NCI-H1092 treated with DMSO at 0.1 percent for 48 hours (cell line): ENCODE measurements at places on chromosomes 16 and 17.

DNA sequence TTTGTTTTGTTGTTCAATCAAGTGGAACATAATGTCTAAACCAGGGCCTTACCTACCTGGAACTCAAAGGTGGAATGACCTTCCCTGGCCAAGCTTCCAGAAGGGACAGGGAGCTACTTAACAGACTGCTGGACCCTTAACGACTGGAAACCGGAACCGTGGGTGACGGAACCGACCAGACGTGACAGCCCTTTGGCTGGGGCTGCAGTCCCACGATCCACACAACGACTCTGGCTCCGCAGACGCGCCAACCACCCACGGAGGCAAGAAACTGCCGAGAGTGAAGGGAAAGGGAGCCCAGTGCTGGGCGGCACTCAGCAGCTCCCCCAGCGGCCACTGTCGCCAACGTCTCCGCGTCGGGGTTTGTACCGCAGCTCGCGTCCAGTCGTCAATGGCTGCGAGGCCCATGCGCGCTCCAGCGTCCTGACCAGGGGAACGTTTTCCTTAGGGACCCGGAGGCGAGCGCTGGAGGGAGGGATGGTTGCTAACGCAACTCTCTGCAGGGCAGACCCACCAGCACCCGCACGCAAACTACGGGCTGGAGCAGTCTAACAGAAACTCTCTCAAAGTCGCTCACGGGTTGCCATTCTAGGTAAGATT lies 5.5 kb upstream of the KIF22 start:
- DNase-seq = no peak

DNA sequence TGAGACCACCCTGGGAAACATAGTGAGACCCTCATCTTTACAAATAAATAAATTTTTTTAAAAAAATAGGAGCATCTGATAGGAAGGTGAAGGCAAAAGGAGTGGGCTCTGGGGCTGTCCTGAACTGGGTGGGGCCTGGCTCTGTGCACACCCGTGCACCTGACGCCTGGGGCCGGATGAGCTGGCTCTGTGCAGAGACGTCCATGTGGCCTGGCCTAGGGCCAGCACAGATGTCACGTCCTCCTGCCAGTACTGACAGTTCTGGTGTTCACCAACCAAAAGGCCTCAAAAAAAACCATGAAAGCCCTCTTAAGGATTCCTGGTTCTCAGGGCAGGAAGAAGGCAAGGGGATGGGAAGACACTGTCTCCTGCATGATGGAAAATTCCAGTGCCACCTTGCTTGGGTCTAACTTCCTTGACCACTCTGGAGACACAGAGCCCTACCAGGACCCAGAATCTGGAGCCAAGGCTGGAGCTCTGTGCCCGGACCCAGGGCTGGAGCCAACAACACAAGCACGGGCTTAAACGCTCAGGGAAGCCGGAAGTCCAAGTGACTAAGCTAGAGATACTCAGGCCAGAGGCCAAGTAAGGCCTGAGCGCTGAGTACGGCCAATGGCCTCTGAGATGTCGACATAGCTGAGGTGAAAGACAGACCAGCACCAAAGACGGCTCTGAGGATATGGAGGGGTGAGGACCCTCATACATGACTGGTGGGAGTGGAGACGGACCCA lies 32.9 kb downstream of the COPRS start:
- no peak for DNase-seq

DNA sequence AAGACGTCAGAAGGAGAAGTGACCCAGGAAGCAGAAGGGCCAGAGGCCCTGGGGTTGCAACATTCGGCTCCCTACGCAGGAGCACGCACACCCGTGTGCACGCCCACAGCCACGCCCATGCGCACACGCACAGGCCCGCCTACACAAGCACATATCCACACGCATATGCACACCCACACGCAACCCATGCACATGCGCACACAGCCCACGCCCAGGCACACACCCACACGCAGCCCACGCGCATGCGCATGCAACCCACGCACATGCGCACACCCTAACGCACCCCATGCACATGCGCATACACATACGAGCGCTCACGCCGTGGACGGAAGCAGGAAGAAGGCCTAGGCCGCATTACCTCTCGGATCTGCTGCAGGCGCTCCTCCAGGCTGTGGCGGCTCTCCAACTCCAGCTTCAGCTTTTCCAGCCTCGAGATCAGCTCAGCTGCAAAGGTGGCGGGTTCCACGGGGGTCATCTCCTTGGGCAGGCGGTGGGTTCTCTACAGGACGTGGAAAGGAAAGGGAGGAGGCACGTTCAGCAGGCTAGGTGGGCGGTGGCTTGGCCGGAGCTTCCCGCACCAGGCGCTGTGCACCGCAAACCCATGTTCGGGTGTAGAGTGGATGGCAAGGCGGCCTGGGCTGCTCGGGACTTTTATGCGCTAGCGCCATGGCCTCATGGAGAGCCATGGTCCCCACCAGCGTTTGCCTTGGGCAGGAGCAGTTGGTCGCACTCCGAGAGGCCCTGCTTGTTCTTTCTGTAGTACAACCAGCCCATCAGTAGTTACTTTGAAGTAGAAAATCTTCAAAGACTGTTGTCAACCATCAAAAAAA lies 23.4 kb downstream of the AXIN2 start:
- no peak for DNase-seq

GRCh38 chr16:54602666-54603065 lies 316.1 kb upstream of the IRX3 start:
- peak; percentile 86 for DNase-seq

DNA sequence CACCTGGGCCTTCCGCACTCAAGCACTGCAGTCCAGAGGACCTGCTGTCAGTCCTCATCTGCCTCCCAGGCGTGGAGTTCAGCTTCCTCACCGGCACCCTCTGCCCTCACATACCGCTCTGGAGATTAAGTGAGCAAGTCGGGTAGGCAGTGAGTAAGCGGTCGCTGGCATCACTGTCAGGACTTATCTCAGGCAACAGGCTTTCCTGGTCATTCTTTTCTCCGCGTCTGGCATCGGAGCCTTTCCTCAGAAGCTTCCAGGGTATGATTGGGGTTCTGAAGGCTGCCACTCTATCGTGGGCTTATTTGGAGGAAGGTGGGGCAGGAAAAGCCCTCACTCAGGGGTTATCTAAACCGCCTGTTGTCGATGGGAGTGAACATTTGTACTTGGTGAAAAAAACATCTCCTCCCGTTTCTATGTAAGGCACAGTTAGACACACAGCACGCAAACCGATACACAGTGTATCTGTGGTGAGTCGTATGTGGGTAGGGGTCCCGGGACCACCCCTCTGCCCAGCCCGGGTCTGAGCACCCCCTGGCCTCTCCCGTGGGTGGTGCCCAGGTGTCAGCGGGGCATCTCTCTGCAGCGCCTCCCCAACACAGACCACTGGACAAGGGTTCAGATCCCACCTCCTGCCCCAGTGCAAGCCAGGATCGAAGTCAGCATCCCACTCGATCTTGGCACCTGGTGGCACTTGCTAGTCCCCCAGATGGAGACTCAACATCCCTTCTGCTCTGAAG lies 92.5 kb upstream of the PLCG2 start:
- no peak for DNase-seq

DNA sequence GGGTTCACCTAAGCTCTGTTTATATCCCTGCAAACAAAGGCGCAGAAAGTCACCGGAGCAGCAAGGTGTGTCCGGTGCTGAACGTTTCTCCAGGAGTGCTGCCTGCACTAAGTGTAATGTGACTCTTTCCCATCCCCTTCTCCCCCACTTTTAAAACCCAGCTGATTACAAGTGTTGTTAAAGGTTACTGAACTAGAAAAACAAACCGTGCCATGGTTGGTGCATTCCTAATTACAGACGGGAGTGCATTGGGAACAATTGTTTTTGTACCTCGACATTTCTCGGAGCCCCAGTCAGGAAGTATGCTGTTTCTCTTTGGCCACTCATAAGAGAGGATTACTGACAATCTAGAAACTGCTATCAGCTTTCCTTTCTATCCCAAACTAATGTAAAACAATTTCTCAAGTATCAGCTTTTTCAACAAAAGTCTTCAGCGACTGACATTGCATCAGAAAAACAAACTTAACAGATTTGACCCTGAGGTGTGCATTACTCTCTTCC lies 441.0 kb upstream of the SALL1 start:
- peak; percentile 56 for DNase-seq

DNA sequence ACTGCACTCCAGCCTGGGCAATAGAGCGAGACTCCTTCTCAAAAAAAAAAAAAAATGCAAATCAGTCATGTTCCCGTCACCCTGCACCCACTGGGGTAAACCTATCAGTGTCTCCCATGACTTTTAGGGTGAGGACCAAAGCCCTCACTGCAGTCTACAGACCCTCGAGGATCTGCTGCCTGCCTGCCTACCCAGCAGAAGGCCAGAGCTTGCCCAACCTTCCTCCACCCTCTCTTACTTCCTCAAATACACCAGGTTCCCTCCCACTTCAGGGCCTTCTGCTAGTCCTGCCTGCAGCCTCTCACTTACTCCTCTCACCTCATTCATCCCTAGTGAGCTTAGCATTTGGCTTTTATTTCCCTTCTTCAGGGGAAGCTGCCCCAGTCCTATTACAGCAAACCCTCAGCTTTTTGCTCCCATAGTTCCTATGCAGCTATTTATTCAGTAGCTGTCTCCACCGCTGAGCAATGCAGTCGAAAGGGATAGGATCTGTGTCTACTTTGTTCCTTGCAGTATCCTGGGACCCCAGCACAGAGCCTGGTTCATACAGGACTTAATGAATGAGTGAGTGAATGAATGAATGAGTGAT lies 17.8 kb upstream of the TOB1 start:
- no peak for DNase-seq

DNA sequence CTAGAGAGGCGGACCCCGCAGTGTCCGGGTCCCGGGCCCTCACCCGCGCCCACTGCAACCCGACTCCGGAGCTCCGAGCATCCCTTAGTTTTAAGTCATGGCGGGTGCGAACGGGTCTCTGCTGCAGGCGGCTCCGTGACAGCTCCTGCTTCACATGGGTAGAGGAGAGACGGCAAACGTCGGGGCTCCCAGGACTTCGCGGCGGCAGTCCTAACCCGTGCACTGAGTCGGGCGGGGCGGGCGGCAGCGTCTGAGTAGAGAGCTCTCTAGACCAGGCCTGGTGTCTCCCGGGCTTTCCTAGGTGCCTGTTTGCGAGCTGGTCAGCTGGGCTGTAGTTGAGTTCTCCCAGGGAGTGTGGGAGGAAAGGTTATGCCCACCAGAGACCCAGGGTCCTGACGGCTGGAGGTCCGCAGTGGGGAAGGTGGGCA lies 345 bp downstream of the TSC2 start:
- DNase-seq = peak; percentile 50

- no peak for DNase-seq
Measured at GRCh38 chr16:52501746-52502145, 45.2 kb downstream of the TOX3 start.

DNA sequence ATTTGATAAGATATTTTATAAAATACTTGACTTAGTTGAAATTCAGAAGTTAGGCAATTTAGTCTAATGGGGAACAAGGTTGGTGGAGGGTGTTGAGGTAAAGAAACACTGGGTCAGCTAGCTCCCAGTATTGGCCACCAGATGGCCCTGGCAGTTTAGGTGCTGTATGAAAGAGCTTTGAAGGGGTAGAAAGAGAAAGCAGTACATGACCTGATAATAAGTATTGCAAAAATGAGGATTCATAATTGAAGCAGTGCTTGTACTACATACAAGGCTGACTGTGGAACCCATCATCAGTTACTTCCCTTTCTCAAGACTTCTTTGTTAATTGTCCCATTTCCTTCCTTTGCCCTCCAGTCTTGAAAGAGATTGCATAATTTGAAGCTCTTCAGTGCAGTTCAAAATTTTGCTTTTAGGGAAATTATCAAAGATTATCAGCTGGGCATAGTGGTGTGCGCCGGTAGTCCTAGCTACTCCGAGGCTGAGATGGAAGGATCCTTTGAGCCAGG lies 29.4 kb downstream of the TANC2 start:
- peak; percentile 11 for DNase-seq

DNA sequence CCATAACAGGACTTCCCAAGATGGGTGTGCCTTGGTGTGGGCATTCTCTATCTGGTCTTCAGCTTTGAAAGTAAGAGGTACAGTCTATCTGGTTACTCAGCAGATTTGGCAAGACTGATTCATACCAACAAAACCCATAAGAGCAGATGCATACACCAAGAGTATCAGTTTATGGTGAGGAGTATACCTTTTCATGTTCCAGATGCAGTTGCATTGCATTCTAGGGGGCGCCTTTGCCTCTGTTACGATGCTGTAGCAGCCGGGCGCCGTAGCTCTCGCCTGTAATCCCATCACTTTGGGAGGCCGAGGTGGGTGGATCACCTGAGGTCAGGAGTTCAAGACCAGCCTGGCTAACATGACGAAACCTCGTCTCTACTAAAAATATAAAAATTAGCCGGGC lies 31.1 kb upstream of the CARMIL2 start:
- no peak for DNase-seq

DNA sequence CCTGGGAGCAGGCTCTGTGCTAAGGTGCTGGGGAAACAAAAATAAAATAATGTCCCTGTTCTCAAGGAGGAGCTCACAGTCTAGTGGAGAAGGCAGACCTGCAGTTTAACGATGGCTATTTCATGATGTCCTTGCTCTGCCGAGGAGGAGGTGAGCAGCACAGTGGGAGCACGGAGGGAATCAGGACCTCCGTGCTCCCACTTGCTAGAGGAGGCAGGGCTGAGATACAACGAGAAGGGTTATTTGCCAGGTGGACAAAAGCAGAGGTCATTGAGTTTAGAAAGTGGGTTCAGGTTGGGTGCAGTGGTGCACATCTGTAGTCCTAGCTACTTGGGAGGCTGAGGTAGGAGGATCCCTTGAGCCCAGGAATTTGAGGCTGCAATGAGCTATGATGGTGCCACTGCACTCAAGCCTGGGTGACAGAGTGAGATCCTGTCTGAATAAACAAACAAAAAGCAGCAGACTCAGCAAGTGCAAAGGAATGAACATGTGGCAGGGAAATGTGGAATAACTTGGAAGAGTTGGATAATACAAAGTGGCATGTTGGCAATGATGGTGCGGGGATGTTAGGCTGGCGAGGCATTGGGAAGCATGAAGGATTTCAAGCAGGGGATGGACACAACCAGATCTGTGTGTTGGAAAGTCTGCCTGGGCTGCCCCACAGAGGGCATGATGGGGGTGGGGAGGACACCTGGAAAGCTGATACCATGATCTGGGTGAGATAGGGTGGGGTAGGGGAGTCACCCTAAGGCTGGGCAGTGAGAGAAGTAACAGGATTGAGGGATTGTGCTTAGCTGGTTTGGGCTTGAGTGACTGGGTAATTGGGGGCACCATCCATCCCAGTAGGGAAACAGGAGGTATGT lies 12.8 kb upstream of the TNS4 start:
- no peak for DNase-seq

GRCh38 chr16:77816293-77816692 lies 27.9 kb downstream of the VAT1L start:
- DNase-seq = peak; percentile 48

DNA sequence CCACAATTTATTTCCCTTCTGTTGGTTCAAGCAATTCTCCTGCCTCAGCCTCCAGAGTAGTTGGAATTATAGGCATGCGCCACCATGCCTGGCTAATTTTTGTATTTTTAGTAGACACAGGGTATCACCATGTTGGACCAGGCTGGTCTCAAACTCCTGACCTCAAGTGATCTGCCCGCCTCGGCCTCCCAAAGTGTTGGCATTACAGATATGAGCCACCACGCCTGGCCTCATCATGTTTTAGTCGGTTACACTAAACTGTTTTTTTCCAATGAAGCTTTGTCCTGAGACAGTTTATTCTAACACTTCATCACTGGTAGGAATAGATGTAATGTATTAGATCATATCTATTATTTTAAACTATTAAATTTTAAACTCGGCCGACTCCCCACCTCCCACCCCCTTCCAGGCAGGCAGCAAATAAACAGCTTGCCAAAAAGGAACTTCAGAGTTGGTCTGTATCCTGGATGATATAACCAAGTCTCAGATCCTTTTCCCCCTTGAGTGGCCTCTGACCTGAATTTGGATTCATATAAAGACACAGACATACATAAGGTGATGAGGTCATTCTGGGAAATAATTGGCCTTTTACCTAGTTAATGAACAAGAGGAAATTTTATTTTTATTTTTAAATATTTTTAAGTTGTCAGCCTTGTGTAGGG lies 18.4 kb upstream of the CORO6 start:
- DNase-seq = no peak
